Muscle of arm (tissue), 14 donors: ENCODE measurements at places on chromosomes 4 and X.

- DNase-seq: no peak
Observed at GRCh38 chr4:103496800-103497199, 223.0 kb downstream of the TACR3 start.

GRCh38 chr4:168867128-168867527, 142.9 kb downstream of the CBR4 start:
- no peak for DNase-seq

GRCh38 chr4:23455456-23456158, 434.2 kb downstream of the PPARGC1A start:
- no peak for DNase-seq

DNA sequence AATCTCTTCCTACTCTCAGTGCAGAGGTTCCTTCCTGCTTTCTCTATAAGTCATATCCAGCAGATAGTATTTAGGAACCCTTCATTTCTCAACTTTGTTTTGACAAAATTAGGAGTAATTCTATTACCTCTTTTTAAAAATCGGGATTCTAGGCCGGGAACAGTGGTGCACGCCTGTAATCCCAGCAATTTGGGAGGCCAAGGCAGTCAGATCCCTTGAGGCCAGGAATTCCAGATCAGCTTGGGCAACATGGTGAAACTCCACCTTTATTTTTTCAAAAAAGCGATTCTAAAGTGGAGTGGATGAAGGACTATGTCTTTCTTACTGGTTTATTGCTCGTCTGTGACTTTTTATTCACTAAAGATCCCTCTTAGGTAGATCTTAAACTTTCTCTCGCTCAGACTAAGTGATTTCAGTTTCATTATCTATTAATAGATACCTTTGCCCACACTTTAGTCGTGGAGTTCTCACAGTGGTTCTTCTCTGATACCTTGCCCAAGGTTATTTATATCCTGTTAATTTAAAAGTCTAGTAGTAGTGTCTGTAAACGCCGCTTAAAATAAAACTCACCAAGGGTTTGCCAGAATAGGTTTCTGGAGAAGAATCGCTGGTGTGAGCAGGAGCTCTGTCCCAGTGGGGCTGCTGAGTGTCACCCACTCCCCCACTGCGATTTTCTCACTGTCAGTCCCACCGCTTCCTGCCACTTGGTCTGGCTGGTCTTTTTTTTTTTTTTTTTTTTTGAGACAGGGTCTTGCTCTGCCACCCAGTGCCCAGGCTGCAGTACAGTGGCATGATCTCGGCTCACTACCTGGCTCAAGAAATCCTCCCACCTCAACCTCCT, 27.0 kb upstream of the TMEM131L start:
- no peak for DNase-seq

- no peak for DNase-seq
Observed at GRCh38 chr4:158826882-158827281, 58.1 kb downstream of the FNIP2 start.

- no peak for DNase-seq
Observed at GRCh38 chr4:112951362-112952312, 97.8 kb upstream of the ANK2 start.
